DMS53 (cell line): ENCODE measurements at places on chromosomes 12 and 14.

- no peak for DNase-seq
These were observed 16.1 kb upstream of the GNG2 start for GRCh38 chr14:51844081-51844881.

DNA sequence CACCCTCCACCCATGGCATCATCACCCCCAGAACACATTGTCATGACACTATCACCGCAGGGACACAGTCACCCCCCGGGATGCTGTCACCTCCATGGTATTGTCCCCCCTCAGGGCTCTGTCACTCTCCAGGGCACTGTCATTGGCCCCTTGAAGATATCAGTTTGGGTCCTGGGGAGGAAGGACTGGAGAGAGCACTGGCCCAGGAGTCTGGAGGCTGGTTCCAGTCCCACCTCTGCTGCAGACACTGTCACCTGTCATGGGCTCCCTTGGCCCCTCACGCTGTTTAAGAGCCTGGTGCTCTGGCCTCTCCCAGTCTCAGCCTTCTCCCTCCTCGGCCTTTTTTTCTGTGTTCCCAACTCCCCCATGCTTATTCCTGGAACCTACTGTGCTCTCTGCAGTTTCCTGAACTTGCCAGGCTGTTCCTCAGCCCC, 31.9 kb downstream of the SERPINA3 start:
- no peak for DNase-seq

DNA sequence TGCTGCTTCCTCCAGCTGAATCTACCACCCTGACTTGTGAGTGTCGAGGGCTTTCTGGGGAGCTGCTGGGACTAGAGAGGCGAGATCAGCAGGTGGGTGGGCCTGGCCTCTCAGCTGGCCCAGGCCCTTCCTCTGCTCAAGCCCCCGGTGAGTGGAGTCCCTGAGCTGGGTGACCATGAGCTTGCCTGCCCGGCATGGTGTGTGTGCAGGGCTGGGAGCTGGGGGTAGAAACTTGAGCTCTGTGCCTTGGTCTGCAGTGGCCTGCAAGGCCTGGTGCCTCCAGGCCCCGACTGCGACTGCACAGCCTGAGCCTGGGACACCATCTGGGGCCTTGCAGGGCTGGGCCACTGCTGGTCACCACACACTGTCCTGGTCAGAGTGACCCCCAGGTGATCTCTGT, 67.4 kb downstream of the KIF26A start:
- no peak for DNase-seq

DNA sequence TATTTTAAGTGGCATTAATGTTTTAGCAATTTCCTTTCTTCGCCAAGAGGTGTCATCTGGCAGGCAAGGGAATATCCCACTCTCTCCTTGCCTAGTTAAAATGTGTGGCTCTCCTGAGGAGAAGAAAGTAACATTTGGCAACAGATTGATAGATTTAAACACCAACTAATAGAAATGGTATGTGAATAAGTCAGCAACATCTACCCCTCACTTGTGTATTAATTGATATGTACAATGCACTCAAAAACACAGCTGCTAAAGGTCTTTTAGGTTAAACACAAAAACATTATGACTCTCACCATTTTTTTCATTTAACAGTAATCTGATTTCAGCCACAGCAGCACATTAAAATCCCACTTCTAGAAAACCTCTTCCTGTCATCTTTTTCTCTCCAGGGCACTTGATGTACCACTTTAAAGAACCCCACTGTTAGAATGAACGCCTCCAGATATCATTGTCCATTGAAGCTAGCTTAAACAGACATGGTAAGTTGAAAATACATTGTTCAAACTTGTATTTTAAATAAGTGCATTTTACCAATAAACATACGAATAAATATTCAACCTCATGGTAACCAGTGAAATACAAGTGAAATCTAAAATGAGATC, 151.7 kb downstream of the RPAP3 start:
- DNase-seq = no peak

DNA sequence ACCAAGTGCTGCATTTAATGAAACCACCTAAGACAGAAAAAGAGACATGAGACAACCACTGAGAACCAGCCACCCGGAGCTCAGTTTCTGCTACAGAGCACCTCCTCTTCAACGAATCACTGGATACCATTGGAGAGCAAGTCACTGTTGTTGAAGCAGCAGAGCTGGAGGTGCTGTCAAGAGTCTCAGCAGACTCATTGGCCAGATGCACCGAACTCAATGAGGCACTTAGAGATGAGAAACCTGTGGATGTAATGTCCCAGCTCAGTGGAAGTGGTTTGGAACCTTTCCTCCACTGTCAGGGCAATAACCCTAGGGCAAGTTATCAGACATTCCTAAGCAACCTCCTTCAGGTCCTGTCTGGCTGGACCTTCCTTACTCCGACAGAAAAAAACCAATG, 13.1 kb downstream of the NPC2 start:
- no peak for DNase-seq

DNA sequence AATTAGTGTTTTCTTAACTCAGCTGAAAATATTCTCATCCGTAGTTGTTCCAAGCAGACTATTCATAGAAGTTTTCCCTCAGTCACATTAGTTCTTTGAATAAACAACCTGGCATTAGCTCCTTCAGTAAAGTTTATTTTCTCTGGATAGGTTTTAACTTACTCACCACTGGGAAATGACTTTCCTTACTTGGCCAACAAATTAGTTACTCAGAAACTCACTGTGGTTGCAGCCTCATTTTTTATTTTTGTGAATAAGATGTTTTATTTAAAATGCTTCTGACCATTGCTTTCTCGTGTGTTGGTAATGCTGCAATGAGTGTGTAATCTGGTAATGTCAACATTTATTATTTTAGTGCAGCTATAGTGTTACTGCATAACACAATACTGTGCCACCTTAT, 74.9 kb downstream of the NOVA1 start:
- no peak for DNase-seq

DNA sequence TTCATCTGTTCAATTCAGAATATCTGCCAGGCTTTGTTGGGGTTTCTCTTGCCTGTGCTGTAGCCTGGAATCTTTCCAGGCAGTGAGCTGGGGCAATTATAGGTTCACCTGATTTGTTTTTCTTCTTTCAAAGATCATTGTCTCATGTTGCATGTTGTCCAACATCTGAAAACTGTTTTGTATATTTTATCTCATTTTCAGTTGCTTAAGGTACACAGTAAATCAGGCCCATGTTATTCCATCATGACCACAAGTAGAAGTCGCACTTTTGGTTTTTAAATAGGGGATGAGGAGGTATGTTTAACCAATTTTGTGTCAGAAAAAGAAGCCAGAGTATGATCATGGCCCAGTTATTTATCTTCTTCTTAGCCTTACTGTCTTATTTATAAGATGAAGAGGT, 24.9 kb upstream of the FUT8 start:
- DNase-seq = no peak

DNA sequence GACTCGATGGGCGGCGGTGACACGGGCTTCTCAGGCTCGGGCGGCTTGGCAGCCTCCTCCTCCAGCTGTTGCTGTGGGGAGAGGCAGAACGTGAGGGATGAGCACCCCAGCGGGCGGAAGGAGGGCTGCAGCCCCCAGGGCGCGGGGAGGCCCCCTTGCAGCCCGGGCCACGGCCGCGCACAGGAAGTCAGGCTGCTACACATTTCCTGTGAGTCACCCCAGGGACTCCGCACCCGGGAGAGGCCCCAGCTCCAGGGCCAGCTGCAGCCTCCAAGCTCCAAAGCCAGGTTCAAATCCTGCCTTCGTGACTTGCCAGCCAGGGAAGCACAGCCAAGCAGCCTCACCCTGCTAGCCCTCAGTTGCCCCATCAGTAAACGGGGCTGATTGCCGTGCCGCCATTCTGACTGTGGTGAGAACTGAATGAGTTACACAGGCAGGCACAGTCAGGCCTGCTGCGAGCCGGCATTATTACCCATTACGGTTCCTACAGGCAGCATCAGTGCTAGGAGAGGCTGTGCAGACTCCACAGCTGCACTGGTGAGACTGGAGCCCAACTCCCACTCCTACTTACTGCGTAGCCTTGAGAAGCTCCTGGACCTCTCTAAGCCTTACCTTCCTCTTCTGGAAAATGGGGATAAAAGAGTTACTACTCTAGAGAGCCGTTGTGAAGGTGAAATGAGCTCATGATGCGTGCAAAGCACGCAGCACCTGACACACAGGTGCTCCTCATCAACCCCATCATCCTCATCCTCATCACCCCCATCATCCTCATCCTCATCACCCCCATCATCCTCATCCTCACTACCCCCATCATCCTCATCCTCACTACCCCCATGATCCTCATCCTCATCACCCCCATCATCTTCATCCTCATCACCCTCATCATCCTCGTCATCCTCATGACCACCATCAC, 100.9 kb downstream of the NCOR2 start:
- DNase-seq = peak; percentile 45

GRCh38 chr12:103956509-103957027, 9.1 kb upstream of the TDG start:
- peak; percentile 78 for DNase-seq

DNA sequence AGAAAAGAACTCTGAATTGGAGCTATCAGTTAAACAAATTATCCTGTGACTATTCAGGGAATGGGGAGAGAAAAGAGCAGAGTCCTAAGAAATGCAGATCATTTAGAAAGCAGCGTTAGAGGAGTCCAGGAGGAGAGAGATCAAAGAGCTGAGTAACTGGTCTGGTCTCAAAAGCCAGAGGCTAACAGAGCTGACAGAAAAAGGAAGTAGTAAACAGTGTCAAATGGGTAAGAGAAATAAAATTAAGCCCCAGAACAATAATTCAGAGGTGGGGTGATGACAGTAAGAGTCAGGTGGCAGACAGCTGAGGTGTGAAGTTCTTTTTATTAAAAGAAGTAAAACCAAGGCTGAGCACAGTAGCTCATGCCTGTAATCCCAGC, 19.3 kb downstream of the GXYLT1 start:
- DNase-seq = no peak

GRCh38 chr14:78614593-78614992, 444.4 kb downstream of the NRXN3 start:
- DNase-seq = no peak

GRCh38 chr12:97426492-97427116, 36.0 kb upstream of the RMST start:
- no peak for DNase-seq

GRCh38 chr12:120984351-120984898, 6.1 kb downstream of the HNF1A start:
- peak; percentile 72 for DNase-seq

- peak; percentile 49 for DNase-seq
These were observed 815 bp downstream of the COQ10A start for GRCh38 chr12:56267443-56268071.

DNA sequence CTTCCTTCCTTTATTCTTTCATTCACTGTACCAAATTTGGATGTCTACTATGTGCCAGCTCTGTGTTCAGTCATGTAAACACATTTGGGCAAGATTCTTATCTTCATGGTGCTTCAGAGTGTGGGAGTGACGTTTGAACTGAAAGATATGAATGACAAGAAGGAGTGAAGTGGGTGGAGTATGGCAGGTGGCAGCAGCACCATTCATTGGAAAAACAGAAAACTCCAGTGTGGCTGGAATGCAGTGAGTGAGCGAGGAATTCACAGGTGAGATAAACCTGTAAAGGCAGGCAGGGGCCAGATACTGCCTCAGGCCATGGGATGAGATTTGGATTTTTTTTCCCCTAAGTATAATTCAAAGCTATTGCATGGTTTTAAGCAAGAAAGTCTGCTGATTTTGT, 140.7 kb upstream of the CCDC198 start:
- DNase-seq = no peak

GRCh38 chr14:105891221-105891602, 364.8 kb downstream of the TMEM121 start:
- DNase-seq = no peak

DNA sequence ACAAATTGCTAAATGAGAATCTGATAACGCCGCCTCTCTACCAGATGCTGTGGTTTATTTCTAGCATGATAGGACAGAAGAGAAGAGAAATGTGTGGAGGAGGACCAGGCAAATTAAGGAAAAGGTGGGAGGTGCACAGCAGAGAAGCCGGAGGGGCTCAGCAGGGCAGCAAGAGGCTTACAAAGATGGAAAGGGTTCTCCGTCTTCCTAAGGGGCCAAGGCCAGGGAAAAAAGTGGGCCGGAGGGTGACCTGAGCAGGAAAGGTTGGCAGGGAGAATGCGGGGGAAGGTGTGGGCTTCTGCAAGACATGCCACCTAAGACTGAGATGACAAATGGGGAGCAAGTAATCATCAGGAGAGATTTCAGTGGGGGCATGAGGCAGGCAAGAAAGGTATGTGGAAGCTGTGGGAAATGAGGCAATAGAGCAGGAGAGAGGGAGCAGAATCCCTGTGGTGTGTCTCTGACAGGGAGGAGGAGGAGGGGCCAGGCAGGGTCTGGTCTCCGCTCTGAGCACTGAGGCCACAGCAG, 18.7 kb downstream of the MANSC1 start:
- no peak for DNase-seq

DNA sequence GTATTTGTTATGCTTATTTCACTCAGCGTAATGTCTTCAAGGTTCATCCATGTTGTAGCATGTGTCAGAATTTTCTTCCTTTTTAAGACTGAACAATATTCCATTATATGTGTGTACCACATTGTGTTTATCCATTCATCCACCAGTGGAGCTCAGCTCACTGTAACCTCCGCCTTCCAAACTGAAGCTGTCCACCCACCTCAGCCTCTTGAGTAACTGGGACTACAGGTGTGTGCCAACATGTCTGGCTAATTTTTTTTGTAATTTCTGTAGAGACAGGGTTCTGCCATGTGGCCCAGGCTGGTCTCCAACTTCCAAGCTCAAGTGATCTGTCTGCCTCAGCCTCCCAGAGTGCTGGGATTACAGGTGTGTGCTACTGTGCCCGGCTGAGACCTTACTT, 21.1 kb downstream of the CCDC77 start:
- no peak for DNase-seq

- no peak for DNase-seq
These were observed 1122.4 kb upstream of the USP15 start for GRCh38 chr12:61137677-61138414.

- DNase-seq = peak; percentile 72
These were observed 89.7 kb downstream of the TMCC3 start for GRCh38 chr12:94560431-94561221.

- DNase-seq = no peak
These were observed 17.6 kb upstream of the SSTR1 start for GRCh38 chr14:38189930-38190726.

GRCh38 chr14:72513965-72514659, 379.8 kb downstream of the DPF3 start:
- peak; percentile 18 for DNase-seq

GRCh38 chr12:128190052-128190451, 76.9 kb upstream of the TMEM132C start:
- DNase-seq = no peak

DNA sequence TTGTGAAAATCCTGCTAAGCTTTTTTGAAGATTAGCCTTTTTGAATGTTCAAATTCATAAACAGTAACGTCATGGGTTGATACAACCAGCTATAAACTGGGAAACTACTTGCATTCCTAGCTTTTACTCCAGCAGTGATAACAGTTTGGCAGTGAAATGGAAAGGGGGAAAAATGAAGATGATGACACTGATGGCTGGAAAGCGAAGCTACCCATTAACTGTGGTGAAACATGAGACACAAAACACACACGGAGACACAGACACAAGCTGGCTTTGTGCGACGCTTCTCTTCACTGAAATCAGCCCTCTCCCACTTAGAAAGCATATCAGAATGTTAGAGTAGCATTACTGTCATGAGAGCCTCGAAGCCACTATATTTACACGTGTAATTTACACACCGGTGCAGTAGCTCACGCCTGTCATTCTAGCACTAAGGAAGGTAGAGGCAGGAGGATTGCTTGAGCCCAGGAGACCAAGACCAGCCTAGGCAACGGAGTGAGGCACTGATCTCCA, 15.7 kb downstream of the VPS37B start:
- no peak for DNase-seq

GRCh38 chr14:103122947-103123633, at the start of gene TNFAIP2:
Gene TNFAIP2, plus strand, starts transcription at chr14:103123461. Its CDS starts 2,997 bp downstream, at chr14:103126458.
- no peak for DNase-seq
